ENCODE measurements at places on chromosomes 1 and 21.

DNA sequence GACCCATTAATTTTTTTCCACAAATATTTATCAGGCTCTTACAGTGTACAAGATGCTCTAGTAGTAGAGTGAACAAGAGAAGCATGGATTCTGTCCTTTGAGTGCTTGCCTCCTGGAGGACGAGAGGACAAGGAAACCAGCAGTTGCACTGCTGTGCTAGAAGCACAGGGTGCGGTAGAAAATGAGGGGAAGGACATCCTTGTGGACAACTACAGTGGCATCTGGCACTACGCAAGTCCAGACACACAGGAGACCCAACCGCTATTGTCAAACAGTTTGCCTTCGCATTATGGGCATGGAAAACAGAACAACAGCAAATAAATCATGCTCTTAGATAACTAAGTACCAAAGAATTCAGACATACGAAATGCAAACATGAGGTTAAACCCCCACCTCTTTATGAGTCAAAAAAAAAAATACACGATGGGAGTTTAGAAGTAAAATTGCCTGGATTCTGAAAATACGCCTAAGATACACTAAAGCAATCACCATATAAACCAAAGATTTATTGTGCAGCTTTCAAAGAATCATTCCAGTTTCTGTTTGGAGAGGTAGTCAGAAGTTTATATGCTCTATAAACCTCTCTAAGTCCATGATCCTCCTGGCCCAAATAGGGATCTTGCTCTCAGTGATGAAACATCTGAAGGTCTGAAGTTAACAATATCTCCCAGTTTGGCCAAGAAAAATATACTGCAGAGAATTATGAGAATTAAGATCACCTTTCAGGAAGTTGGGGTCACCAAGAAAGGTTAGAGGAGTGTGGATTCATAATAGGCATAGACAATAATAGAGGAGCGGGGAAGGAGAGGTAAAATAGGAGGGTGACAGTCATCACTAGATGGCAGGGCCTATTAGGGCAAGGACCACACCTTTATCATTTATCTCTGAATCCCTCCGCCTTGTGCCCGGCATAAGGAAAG lies 307.8 kb downstream of the NFIA start:
- no peak for DNase-seq

GRCh38 chr1:21607549-21608529 lies 61.3 kb downstream of the RAP1GAP start:
- peak; percentile 30 for DNase-seq

DNA sequence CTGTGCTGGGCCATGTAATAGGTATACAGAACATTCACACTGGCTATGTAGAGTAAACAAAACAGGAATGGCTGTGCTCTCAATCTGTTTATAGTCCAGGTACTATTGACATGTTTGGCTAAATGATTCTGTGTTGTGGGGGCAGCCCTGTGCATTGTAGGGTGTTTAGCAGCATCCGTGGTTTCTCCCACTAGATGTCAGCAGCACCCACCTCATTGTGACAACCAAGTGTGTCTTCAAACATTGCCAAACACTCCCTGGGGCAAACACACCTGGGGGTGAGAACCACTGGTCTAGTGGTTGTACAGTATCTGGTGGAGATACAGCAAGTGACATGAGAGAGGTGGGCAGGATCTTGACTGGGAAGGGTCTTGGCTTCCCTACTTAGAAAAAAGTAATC lies 80.4 kb upstream of the SPATA6 start:
- no peak for DNase-seq

GRCh38 chr1:42837709-42838108 lies 8.7 kb upstream of the ZNF691 start:
- DNase-seq: no peak
